ENCODE measurements at places on chromosomes 1 and 21.

DNA sequence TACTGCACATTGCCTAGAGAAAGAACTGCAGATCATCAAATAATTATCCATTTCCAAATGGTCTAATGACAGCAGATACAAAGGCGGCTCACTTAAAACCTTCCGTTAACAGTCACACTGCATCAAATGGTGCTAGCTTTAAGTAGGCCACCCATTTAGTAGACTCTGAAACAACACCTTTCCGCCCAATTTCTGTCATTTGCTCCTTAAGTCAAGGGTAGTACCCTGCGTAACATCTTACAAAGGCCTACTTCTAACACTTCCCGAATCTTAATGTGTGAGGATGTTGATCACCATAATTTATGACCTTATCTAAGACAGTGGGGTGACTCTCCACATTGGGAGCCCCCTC is 692 bp upstream of the RALGPS2 start:
- DNase-seq: no peak
- peaks cover 10% of the 10 kb centered on the region for H3K4me1 ChIP-seq
- no peak overlapping the region for H3K27ac ChIP-seq
- no peaks in the 10 kb centered on the region for H3K36me3 ChIP-seq
- H3K4me3 ChIP-seq: peak overlapping the region; percentile 80

- H3K4me1 ChIP-seq: peaks cover 7% of the 10 kb centered on the region
- H3K27me3 ChIP-seq: peaks cover 29% of the 10 kb centered on the region
- no peak overlapping the region for H3K4me3 ChIP-seq
- H3K27ac ChIP-seq: no peak overlapping the region
- H3K36me3 ChIP-seq: peaks cover 1% of the 10 kb centered on the region
- no peak for DNase-seq
These were observed 12.7 kb upstream of the SDHB start for GRCh38 chr1:17066361-17067068.

DNA sequence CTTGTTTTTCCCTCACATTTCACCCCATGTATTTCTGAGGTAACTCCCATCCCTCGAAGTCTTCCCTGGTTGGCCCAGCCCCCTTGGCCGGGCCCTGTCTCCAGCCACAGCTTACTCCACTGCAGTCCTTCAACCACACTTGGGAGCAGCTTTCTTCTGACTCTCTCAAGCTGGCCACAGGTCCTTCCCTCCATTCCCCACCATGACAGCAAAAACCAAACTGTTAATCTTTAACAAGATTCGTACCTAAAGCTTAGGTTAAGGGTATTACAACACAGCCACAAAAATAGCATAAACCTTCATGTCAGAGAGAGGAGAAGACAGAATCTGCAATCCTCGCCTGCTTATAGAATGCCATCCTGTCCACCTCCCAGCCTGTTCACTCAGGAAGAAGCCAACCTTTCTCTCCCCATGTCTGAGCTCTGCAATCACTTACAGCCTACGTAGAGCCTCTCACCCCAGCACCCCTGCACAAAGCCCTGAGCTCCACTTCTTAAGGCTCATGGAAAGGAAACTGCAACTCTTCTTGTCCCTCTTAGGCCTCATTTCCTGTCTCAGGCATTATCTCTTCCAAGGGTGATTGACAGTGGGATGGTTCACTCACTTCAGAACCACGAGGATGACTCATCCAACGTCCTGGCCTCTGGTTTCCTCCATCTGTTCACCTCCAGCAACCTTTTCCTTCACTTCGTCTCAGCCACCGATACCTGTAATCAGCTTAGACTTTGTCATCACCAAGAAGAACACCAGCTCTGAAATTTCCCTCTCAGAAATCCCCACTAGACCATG is 72.8 kb downstream of the CD2 start:
- peak; percentile 70 for DNase-seq
- peak overlapping the region; percentile 18 for H3K4me3 ChIP-seq
- peak overlapping the region; percentile 94 for H3K27ac ChIP-seq
- H3K27me3 ChIP-seq: no peaks in the 10 kb centered on the region

- peaks cover 15% of the 10 kb centered on the region for H3K27me3 ChIP-seq
- H3K36me3 ChIP-seq: no peaks in the 10 kb centered on the region
- H3K4me1 ChIP-seq: peaks cover 2% of the 10 kb centered on the region
- no peak overlapping the region for H3K27ac ChIP-seq
These were observed 33.0 kb downstream of the RIPPLY3 start for GRCh38 chr21:37039411-37040075.

DNA sequence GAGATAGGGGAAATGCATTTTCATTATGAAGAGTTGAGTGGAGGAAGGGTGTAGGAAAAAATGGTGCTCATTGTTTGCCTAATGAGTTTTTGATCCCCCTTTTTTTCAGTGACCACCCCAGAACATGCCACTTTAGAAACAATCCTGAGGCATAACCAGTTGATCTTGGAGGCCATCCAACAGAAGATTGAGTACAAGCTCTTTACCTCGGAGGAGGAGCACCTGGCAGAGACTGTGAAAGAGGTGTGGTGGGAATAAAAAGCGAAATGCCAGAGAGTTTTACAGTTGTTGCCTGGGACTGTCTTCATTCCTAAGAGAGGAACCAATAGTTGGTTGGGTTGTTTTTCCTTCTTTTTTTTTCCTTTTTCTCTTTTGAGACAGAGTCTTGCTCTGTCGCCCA is 54.3 kb upstream of the EPHA8 start:
- H3K4me1 ChIP-seq: no peaks in the 10 kb centered on the region
- no peak for DNase-seq
- H3K27ac ChIP-seq: no peak overlapping the region
- H3K36me3 ChIP-seq: peaks cover 31% of the 10 kb centered on the region
- no peak overlapping the region for H3K4me3 ChIP-seq

DNA sequence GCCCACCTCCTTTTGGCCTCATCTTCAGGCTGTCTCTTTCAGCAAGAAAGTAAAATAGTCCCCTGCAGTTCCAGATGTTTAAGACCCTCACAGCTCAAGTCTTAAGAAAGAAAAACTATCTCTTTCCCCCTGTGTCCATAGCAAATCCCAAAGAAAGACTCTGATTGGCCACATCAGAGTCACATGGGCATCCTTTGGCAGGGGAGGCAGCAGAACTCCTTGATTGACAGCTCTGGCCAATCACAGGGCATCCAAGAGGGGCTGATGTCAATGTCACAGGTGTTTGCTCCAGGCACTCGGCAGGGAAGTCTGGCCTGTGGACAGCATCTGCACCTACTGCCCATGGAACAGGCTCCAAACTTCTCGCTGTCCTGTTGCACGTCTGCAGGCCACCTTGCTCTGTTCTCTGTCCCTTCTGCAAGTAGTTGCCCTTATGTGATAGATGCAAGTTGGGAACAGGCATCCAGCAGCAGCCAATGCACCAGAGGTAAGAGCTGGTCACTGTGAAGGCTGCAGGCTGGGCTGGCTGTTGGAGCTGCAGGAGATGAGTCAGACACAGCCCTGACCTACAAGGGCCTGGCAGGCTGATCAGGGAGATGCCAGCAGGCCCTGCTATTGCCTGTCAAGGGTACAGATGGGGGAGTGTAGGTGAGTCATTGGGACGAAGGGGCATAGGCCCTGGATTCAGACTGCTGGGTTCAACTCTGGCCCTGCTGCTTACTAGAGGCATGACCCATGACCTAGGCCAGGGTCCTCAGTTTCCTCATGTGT is 96.8 kb upstream of the TMEM51 start:
- no peaks in the 10 kb centered on the region for H3K27me3 ChIP-seq
- H3K4me3 ChIP-seq: no peak overlapping the region
- no peak for DNase-seq
- H3K27ac ChIP-seq: no peak overlapping the region
- H3K36me3 ChIP-seq: no peaks in the 10 kb centered on the region

DNA sequence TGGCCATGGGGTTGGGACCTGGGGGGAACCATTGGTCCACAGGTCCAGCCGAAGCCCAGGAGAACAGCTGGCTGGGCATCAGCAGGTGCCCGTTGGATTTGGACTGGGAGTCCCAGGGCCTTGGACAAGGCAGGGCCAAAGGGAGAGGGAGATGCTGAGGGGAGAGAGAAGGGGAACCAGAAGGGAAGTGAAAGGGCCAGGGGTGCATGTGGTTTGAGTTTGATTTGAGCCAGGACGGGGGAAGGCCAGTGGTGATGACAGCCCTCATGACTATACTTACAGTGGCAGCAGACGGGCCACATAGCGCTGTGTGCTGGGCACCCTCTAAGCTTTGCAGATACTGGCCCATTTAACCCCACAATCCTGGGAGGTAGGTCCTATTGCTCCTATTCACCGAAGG is 18.8 kb downstream of the AGRN start:
- peaks cover 66% of the 10 kb centered on the region for H3K27me3 ChIP-seq
- no peaks in the 10 kb centered on the region for H3K36me3 ChIP-seq
- H3K4me3 ChIP-seq: no peak overlapping the region
- peaks cover 18% of the 10 kb centered on the region for H3K4me1 ChIP-seq
- DNase-seq: no peak

DNA sequence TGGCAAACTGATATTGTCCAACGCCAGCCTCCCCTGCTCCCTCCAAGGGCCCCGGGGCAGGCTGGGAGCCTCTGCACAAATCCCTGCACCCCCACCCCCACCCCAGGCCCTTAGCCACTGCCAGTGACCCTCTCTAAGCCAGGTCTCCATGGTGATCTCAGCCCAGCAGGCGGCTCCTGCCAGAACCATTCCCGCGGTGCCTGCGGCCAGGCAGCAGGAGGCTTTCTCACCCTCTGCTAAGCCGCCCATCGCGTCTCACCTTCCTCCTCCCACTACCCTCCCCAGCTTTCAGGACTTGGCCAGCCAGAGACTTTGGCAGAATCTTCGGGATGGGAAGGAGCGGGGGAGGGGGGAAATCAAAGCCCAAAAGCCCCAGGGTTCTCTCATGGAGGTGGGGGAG is 46.8 kb upstream of the WASF2 start:
- no peak overlapping the region for H3K27ac ChIP-seq
- H3K4me1 ChIP-seq: peaks cover 18% of the 10 kb centered on the region
- no peaks in the 10 kb centered on the region for H3K27me3 ChIP-seq
- H3K4me3 ChIP-seq: no peak overlapping the region

GRCh38 chr21:39315603-39316445 is 2.4 kb upstream of the BRWD1 start:
- no peak overlapping the region for H3K27ac ChIP-seq
- no peak overlapping the region for H3K4me3 ChIP-seq
- no peak for DNase-seq
- H3K4me1 ChIP-seq: peaks cover 28% of the 10 kb centered on the region
- peaks cover 13% of the 10 kb centered on the region for H3K27me3 ChIP-seq

- peak; percentile 45 for DNase-seq
- H3K36me3 ChIP-seq: no peaks in the 10 kb centered on the region
These were observed 87.7 kb downstream of the LACTBL1 start for GRCh38 chr1:22884806-22885530.

DNA sequence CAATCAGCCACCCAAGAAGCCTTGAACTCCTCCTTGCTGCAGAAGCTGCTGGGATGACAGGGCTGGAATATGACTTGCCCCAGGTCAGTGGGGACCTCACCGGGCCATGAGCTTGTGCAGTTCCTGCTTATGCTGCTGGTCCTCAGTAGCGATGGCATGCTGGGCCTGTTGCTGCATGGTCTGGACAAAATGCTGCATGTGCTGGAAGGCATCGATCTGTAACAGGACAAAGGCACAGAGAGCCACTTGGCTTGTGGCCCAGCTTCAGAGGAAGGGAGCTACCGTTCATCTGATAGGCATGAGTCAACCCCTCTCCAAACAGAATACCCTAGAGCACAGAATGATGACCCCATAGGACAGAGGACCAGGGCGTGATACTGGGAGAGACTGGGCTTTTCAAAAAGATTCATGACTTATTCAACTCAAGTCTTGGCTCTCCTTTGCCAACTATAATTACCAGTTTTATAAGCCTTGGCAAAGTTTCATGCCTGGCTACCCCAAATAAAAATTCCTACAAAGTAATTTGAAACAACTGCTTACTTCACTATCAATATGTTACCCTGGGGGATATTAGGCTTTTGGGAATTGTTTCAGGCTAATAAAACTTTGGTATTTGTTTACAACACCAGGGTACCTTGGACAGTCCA is 34.7 kb upstream of the EXOSC10 start:
- H3K27me3 ChIP-seq: no peaks in the 10 kb centered on the region
- DNase-seq: no peak
- no peak overlapping the region for H3K27ac ChIP-seq
- no peak overlapping the region for H3K4me3 ChIP-seq
- peaks cover 34% of the 10 kb centered on the region for H3K36me3 ChIP-seq

DNA sequence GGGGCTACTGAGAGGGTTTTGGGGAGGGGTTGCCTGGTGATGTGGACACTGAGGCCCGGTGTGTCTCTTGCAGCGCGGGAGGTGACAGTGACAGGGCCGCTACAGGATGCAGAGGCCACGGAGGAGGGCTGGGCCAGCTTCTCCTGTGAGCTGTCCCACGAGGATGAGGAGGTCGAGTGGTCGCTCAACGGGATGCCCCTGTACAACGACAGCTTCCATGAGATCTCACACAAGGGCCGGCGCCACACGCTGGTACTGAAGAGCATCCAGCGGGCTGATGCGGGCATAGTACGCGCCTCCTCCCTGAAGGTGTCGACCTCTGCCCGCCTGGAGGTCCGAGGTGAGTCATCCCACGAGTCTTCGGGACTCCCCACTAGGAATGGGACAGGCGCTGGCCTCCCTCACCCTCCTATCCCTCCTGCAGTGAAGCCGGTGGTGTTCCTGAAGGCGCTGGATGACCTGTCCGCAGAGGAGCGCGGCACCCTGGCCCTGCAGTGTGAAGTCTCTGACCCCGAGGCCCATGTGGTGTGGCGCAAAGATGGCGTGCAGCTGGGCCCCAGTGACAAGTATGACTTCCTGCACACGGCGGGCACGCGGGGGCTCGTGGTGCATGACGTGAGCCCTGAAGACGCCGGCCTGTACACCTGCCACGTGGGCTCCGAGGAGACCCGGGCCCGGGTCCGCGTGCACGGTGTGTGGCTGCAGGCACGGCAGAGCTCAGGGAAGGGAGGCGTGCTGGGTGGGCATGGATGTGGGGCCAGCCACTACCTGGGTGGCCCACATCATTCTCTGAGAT is 72.5 kb downstream of the OBSCN start:
- H3K4me1 ChIP-seq: peaks cover 4% of the 10 kb centered on the region
- H3K36me3 ChIP-seq: no peaks in the 10 kb centered on the region
- no peak for DNase-seq
- no peaks in the 10 kb centered on the region for H3K27me3 ChIP-seq
- no peak overlapping the region for H3K4me3 ChIP-seq

DNA sequence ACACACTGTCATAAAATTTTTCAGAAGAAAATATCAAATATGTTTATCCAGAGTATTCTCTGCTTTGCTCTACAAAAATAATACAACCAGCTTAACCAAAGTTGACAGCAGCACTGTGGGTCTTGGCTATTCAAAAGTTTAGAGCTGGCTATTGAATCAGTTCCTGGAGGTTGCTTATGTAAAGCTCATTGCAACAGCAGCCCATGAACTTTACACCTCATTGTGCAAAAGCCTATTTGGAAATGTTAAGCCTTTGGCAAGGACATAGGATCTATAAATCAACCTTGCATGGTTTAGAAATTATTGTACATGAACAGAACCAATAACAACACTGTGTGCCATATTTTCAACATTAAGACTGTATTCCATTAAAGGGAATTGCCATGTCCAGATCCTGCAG is 714.9 kb downstream of the ADGRL2 start:
- no peaks in the 10 kb centered on the region for H3K27me3 ChIP-seq
- H3K27ac ChIP-seq: no peak overlapping the region
- no peaks in the 10 kb centered on the region for H3K36me3 ChIP-seq
- no peaks in the 10 kb centered on the region for H3K4me1 ChIP-seq
- H3K4me3 ChIP-seq: no peak overlapping the region
- DNase-seq: no peak

GRCh38 chr1:226788965-226789364 is 49.9 kb upstream of the ITPKB start:
- H3K4me1 ChIP-seq: no peaks in the 10 kb centered on the region
- H3K4me3 ChIP-seq: no peak overlapping the region
- H3K36me3 ChIP-seq: no peaks in the 10 kb centered on the region
- H3K27me3 ChIP-seq: peaks cover 16% of the 10 kb centered on the region
- no peak for DNase-seq
